Stimulated activated CD4-positive, alpha-beta T cell treated with anti-CD3 and anti-CD28 coated beads, Interleukin-1b, Interleukin-23, amount 100 ng/mL, for 1 hour (primary cell): ENCODE measurements at places on chromosomes 1 and 21.

- DNase-seq, result no peak
Observed at GRCh38 chr1:235078480-235079381, 49.9 kb downstream of the TOMM20 start.

- DNase-seq, result no peak
Observed at GRCh38 chr1:185926588-185926987, 192.4 kb downstream of the HMCN1 start.

DNA sequence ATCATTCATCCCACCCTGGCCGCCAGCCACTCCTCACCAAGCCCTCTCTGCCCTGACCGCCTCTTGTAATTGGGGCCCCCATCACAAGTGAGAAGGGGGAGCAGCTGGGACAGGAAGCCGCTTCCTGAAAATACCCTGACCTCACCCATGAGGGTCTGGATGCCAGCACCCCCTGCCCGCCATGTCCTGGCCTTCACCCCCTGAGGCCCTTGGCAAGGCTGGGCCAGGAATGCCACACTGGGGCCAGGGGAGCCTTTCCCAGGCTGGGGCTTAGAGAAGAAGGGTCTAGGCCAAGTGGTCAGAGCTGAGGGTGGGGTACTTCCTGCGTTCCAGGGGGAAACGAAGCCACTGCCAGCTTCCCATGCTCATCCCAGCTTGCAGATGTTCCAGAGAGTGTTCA is 60.5 kb downstream of the TAS1R2 start:
- DNase-seq, result no peak

DNA sequence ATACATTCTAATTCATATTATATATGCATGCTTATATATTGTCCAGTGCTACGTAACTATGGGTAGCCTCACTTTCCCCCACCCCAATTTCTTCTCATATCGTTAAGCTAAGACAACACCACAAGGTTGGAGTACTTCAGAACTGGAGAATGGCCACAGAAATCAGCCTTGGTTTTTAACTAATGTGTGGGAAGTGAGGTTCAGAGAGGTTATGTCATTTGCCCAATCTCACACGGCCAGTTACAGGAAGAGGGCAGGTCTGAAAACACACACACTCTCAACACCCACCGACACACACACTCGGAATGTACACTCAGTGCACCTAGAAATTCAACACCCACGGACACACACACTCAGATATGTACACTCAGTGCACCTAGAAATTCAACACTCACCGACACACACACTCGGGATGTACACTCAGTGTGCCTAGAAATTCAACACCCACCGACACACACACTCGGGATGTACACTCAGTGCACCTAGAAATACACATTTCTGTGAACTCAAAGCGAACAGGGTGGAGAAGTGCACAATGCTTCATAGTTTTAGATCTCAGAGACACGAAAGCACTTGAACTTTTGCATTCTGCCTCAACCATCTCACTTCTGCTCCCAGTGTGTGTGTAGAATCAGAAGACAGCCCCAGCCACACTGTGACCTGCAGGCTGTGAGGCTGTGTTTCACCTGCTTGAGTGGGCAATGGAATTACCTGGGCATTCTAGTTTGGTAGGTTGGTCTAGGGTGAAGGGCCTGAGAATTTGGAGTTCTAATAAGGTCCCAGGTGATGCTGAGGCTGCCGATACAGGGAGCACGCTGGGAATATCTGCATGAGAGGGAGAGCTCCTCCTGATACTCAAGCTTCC is 170.4 kb downstream of the CLIC6 start:
- no peak for DNase-seq

DNA sequence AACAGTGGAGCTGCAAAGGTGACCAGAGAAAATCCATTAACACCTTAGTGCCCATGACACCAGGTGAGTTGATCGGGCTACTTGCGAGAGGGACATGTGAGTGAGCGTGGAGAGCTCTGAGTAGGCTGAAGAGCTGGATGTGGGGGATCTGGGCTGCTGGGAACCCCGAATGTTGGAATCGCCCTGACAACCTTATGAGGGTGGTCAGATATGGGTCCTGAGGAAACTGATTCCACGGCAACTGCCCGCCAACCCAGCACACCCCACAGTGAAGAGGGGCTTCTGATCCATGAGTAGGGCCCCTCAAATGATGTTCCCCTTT is 705 bp upstream of the QSOX1 start:
- DNase-seq, result no peak

GRCh38 chr21:42172596-42173483 is 46.1 kb upstream of the ABCG1 start:
- no peak for DNase-seq

GRCh38 chr21:35622612-35623011 is 437.7 kb downstream of the SETD4 start:
- DNase-seq, result no peak

- no peak for DNase-seq
Observed at GRCh38 chr1:43286533-43286932, 1.2 kb upstream of the C1orf210 start.

GRCh38 chr1:19205403-19205802 is 4.7 kb downstream of the UBR4 start:
- DNase-seq, result no peak
